ENCODE measurements at places on chromosomes 1 and 21. TPM values are rescaled to one million over a fixed set of nuclear protein-coding genes. Genes with fewer than 3 reads are reported as not detected.

GRCh38 chr21:41817228-41817627 is 50.4 kb upstream of the RIPK4 start:
- peak; percentile 65 for DNase-seq

DNA sequence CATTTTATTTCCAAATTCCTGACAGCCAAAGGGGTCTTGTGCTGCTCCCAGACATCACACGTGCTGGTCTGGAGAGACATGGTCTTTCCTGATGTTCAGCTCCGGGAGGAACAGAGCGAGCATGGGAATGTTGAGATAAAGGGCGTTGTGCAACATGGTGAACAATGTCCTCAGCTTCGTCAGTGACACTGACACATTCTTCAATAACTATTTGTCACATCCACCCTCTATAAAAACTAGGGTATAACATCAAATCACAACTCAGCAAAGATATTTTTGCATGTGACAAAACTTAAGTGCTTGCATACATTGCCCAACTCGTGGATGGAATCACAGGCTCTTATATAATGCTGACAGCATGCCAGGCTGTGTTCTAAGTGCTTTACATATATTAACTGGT is 42.4 kb upstream of the GRHL3 start:
- no peak for DNase-seq

DNA sequence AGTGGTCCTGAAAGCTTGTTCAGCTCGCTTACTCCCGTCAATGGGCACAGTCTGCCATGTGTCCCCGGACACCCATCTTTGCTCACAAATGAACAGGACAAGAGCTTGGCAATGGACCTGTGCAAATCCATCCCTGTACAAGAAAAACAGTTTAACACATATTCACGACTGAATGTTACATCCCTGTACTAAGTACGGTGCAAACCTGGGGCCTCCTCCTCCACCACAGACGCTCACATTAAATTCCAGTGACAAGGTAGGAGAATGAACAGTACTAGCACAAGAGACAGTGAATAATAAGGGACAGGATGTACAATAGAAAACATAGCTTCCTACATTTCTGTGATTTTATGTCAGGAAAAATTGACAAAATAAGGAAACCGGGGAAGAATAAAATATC is 187.7 kb downstream of the ASTN1 start:
- DNase-seq: no peak

DNA sequence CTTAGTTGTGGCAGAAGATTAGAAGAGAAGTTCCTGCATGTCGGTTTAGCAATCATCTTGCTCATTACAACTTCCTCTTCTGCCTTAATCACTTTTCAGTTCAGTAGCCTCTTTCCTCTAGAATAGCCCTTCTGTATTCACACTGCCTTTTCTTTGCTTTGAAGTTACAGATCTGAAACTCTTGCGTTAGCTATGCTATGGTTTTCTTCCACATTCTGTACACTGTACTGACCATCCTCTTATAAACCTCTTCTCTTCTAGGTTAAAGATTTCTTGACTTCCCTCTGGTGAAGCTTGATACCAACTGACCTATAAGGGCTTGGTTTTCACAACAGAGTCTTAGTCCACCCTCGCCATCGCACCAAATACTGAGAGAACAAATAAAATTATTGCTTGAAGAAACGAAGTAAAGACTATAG is 35.0 kb downstream of the C21orf91 start:
- no peak for DNase-seq

The VCAM1 gene
- polyA plus RNA-seq: not detected

The MPL gene
- polyA plus RNA-seq: 0.07 TPM

The OR10J1 gene
- not detected for polyA plus RNA-seq
